Urothelium cell line (cell line): ENCODE measurements at places on chromosomes 3 and 15.

- DNase-seq = no peak
These were observed 29.3 kb downstream of the CTSH start for GRCh38 chr15:78915341-78916087.

DNA sequence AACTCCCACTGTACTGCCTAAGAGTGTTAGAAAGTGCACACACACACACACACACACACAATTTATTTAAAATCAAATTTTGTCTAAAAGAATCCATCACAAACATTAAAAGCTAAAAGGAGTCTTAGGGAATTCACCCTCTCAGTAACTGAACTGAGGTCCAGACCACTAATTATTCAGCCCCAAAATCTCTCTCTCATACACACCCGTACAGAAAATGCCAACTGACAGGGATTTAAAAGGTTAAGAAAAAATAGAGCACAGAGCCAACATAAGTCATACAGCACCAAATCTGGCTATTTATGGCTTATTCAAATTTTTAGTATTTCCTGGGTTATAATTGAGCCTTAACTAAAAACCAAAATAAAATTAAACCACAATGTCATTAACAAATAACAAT lies 20.7 kb downstream of the GBE1 start:
- DNase-seq = no peak

DNA sequence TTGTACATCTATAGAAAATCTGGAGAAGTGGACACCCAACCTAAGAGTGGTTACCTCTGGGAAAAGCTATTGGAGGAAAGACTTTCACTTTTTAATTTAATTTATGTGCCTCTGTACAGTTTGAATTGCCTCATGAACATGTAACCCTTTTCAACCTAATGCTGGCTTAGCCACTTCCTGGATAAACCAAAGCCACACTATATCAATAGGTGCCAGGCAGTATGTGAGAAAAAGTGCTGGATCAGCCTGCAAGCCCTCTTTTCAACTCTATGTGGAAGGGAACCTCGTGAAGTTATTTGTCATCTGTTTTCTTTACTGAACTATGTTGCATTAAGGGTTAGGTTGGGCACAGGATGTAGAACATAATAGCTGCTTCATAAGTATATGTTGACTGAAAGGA lies 9.3 kb upstream of the TOPAZ1 start:
- no peak for DNase-seq

- no peak for DNase-seq
These were observed 14.6 kb downstream of the GABPB1 start for GRCh38 chr15:50340416-50340815.

GRCh38 chr3:43704697-43705096 lies 14.0 kb downstream of the ABHD5 start:
- DNase-seq = no peak

DNA sequence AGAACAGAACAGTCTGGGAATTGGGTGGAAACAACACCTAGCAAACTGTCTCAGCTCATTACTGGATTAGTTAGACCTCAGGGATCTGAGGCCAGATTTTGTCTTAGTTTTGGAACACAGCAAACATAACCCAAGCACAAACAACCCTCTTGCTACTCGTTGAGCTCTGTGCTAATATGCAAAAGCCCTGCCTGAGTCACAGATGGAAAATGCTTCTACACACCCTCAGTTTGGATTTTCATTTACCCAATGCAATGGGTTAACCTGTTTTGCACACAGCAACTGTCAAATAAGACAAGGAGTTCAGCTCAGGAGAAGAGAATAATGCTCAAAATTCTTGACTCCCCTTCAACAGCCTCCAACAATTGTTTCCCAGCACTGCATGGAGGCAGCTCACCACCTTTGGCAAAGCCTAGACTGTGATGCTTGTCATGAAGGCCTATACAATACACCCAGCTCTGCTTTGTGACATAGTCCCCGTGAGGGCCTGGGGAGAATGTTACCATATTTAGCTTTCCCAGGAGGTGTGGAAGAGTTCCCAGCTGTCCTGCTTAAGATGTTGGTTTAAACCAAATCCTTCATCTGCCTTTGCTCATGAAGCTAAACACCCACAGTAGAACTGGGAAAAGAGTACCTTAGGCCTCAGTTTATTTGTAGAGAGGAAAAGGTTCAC lies 68.9 kb upstream of the MNS1 start:
- DNase-seq = no peak

- no peak for DNase-seq
These were observed 5.8 kb upstream of the RAD51 start for GRCh38 chr15:40688932-40689799.

GRCh38 chr3:76872999-76873398 lies 166.9 kb upstream of the ROBO2 start:
- no peak for DNase-seq

- DNase-seq = no peak
These were observed 57.7 kb downstream of the BFSP2 start for GRCh38 chr3:133457465-133458067.

- no peak for DNase-seq
These were observed 35.5 kb upstream of the PLCL2 start for GRCh38 chr3:16849229-16849628.

- DNase-seq = peak; percentile 77
These were observed 18.6 kb upstream of the C15orf40 start for GRCh38 chr15:83030021-83030420.

DNA sequence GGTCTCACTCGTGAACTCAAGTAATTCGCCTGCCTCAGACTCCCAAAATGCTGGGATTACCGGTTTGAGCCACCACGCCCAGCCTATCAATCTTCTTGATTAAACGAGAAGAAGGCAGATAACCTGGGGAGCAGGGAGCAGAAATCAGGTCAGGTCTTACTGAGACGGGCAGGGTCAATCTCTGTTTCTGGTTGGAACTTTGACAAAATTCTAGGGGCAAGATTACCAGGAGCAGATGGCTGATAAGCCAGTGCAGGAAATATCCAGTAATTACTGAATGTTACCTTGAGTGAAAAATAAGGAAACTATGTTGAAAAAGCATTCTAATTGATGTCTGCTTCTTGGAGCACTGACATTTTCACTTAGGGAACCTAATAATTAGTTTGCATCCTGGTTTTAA lies 24.4 kb upstream of the GOLM2 start:
- DNase-seq = no peak

- no peak for DNase-seq
These were observed 1041.3 kb downstream of the ROBO1 start for GRCh38 chr3:78726545-78726944.

DNA sequence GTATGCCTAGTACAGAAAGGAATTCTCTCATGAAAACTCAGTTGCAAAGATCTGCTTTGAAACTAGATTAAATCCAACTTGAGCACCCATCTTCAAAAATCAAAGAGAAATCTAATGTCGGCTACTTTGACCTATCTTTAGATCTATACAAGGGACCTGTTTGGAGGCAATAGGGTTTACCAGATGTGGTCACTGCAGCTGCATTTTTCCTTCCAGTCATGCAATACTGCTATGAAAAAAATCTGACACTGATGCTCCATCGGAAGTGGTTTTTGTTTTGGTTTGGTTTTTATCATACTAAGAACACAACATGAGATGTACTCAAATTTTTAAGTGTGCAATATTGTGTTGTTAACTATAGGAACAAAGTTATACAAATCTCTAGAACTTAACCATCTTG lies 169.5 kb downstream of the BCHE start:
- DNase-seq = no peak

GRCh38 chr3:183794452-183794851 lies 30.9 kb downstream of the MAP6D1 start:
- DNase-seq = no peak

- no peak for DNase-seq
These were observed 55.6 kb downstream of the CYP11A1 start for GRCh38 chr15:74311734-74312444.

DNA sequence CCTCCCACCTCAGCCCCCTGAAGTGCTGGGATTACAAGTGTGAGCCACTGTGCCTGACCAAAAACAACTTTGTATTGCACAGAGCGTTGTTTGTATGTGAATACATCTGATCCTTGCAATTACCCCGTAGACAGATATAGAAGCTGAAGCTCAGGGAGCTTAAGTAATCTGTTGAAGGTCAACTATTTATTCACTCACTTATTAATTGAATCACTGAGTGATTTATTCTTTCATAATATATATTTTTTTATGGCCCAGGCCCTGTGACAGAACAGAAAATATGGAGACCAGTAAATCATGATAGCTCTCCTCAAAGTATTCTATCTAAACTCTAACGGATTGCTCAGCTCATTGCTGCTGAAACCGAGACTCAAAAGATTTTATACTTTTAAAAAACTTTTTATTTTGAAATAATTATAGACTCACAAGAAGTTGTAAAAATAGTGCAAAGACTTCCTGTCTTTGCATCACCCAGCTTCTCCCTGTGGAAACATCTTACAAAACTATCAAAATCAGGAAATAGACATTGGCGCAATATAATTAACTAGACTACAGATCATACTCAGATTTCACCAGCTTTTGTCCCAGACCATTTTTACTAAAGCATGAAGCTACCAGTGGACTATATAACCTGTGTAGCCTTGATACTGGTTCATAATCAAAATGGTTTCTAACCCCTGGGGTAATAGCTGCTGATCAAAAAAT lies 466.1 kb downstream of the PDCD6IP start:
- no peak for DNase-seq

GRCh38 chr3:196179380-196180308 lies 31.6 kb downstream of the ZDHHC19 start:
- DNase-seq = peak; percentile 20

DNA sequence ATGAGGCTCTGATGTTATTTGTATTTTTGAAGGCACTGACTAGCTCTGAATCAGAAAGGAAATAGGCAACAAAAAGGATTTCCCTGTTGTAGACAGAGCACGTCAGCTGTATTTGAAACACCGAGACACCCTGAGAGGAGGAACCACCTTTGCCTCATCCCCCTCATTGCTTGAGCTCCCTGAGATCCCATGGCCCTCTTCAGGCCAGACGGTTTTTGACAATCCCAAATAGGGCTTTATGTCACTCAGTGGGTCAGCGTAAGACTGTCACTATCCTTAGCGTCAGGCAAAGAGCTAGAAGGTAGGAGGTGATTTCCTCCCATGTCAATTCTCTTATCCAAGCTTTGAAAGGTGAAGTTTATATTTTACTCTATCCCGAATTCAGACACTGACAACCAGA lies 254.3 kb downstream of the ZNF621 start:
- DNase-seq = no peak

DNA sequence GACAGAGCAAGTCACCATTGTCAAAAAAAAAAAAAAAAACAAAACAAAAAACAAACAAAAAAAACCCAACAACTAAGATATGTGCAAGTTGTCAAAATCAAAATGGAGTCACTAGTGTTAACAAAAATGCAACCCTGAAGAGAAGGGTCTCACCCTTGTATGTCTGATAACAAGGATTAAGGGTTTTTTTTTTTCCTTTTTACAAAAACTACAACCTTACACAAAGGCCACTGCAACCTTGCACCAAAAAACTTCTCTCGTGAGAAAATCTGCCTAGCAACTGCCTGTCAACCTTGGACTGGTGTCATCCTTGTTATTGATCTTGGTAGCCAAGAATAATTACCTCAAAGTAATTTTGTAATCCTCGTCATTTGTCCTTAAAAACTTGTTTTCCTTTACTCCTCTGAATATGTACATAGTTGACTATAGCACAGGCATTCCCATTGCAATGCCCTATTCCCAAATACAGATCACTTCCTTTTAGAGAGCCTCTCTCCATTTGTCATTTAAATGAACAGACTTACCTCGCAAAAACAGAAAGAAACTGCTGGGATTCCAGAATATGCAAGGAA lies 24.0 kb downstream of the TFRC start:
- DNase-seq = no peak

DNA sequence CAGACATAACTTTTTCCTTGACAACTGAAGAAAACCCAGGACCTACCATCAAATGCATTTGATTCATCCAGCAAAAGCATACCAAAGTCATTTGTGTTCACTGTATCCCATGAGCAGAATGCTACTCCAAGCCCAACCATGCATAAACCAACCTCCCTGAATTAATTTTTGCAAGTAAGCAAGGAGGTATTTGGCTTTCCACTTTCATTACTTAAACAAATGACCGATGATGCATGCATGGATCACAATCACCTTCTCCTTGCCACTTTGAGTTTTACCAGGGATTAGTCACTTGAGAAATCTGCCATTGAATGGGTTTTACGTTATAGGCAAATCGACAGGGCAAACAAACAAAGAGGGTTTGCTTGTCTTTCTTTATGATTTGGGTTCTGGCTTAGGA lies 214.8 kb downstream of the FMN1 start:
- DNase-seq = no peak

DNA sequence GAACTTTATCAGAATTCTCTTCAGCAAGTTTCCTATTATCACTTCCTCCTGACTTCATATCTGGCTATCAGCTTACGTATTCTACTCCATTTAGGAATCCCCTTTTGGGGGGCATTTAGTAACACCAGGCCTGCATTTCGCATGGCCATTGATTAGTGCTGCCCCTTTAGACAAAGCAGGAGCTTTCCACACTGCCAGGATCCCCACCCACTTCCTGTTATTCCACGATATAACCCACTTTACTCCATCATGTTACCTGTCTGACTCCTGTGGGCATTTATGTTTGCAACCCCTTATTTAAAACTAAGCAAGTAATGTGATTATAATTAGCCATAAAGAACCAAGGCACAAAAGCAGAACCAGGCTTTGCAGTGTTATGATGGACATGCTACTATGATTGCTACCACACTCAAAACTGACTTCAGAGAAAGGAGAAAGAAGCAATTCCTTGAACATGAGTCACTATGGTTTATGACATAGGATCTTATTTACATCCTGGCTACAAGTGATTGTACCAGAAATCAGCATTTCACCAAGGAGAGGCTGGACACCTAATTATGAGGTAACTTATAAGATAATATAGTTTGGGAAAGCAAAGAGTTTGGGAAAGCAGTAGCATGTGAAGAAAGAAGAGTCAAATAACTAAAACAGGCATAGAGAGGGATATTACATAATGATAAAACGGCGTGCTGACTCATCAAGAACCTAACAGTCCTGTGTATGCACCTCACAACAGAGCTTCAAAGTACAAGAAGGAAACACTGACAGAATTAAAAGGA lies 96.3 kb downstream of the IGSF11 start:
- peak; percentile 68 for DNase-seq

GRCh38 chr15:62931650-62932049 lies 110.9 kb upstream of the TPM1 start:
- DNase-seq = no peak

GRCh38 chr15:51108933-51109550 lies 14.3 kb upstream of the TNFAIP8L3 start:
- no peak for DNase-seq

DNA sequence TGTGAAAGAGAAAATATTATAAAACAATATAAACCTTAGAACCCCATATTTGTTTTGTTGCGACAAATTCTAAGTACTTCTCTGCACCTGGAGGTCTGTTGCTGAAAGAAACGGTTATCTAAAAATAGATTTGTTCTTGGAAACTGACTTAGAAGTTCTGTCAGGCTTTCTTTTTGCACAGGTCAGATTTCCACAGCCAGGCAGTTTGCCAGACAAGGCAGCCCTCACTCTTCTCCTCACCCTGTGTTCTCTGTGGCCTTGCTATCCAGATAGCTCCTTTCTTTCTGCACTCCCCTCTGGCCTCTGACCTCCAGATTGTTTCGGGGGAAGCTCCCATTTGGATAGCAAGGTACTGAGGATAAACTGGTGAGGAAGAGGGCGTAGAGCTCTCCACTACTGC lies 413.3 kb upstream of the ONECUT1 start:
- no peak for DNase-seq
